ENCODE measurements at places on chromosomes 12 and 14.

- no peak for DNase-seq
These were observed 149.5 kb downstream of the SLC6A15 start for GRCh38 chr12:84763107-84763506.

GRCh38 chr12:29634057-29634456 is 136.6 kb upstream of the OVCH1 start:
- DNase-seq, result no peak

DNA sequence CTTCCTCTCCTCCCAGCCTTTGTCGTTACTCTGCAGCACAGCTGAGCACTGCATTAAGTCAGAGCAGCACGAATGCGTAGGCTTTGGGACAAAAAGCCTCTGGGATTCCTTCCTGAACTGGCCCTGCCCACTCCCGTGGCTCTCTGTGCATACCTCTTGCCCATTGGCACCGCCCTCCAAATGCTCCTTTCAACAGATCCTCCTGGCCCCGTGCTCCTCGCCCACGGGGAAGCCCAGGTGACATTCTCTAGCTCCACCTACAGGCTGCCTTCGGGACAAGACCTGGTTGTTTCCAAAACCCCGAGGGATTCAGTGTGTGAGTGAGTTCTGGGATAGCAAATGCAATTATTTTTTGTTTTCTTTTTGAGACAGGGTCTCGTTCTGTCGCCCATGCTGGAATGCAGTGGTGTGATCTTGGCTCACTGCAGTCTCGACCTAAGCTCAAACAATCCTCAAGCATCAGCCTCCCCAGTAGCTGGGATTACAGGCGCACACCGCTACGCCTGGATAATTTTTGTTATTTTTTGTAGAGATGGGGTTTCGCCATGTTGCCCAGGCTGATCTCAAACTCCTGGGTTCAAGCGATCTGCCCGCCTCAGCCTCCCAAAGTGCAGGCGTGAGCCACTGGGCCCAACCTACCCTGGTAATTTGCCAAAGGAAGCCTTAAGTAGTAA is 17.9 kb upstream of the TDRD9 start:
- DNase-seq, result peak; percentile 86

DNA sequence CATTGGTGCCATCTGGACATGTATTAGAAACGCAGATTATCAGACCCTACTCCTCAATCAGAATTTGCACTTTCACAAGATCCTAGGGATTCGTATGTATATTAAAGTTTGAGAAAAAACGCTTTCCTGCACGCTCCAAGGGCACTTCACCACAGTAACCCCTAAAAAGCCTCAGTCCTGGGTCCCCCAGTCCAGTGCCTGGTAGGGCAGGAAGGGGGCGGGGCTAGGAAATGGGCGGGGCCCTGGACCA is 369 bp downstream of the DEPDC4 start:
- peak; percentile 95 for DNase-seq

DNA sequence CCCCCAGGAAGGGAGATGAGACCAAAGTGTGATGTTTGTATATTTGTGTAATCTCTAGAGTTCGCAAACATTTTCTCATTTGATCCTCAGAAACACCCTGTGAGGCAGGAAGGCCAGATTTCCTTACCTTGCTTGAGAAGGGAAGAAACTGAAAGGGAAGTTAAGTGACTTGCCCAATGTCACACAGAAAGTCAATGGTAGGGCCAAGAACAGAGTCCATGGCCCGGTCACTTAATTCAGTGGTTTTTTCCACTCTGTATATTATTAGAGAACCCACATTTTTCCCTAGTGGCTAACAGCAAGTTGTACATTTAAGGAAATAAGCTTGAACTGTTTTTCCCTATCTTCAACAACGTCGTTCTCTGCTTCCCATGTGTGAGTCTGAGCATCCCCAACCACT is 25.6 kb upstream of the CHPT1 start:
- DNase-seq, result no peak
